ENCODE measurements at places on chromosomes 12 and 14.

DNA sequence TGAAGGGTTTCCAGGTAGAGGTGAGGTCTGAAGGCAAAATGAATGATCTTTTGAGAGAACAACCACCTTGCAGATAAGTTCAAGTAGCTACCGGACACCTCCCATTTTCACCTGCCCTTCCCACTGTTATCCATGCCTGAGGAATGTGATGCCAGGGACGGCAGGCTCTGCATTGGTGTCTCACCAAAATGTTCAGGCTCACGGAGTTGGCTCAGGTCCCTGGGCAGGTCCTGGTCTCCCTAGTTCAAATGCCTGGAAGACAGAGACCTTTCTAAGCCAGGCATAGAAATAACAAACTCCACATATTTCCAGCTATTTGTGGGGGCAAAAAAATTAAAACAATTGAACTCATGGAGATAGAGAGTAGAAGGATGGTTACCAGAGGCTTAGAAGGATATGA, 36.0 kb downstream of the TMEM63C start:
- DNase-seq = no peak

DNA sequence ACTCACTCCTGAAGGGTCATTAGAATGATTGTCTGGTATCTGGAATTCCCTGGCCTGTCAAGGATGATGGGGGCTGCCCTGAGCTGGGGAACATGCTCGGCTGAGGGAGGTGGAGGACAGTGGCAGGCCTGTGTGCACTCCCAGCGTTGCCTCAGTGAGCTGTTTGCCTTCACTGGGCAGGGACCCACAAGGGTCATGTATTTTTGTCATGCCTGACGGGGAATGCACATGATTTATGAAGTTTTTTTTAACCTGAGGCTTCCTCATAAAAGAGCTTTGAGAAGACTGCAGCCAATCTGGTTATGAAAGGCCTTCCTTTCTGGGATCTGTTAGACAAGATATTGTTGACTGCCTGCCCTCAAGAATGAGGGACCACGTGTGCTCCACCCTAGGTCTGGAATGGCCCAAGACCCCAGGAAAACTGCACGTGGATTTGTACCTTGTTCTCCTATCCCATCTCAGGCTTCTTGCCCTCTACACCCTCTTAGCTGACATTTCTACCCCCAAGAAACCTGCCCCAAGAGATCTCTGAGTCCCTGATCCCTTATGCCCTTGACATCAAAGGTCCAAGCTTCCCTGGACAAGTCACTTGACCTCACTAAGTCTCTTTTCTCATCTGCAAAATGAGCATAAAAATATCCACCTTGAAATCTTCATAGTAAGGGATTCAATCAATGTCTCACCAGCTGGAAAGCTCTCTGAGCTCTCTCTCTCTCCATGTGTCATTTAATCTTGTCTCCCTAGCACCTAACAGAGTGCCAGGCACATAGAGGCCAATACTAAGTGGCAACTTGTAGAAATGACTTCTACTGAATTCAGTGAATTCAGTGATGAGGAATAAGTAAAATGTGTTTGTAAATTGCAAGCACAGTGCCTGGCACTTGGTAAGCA, 24.5 kb upstream of the COL2A1 start:
- no peak for DNase-seq

GRCh38 chr12:108570743-108571608, 8.6 kb downstream of the ISCU start:
- peak; percentile 64 for DNase-seq

- DNase-seq = no peak
Measured at GRCh38 chr12:82357340-82357739, 847 bp downstream of the CCDC59 start.

Measured in fibroblast of skin of back (primary cell).